ENCODE measurements at places on chromosomes 1 and 21. TPM values are rescaled to one million over a fixed set of nuclear protein-coding genes. Genes with fewer than 3 reads are reported as not detected.

The TMEM82 gene
- total RNA-seq = not detected

The ACTL8 gene
- not detected for total RNA-seq

The TESK2 gene
- total RNA-seq = 0.97 TPM

DNA sequence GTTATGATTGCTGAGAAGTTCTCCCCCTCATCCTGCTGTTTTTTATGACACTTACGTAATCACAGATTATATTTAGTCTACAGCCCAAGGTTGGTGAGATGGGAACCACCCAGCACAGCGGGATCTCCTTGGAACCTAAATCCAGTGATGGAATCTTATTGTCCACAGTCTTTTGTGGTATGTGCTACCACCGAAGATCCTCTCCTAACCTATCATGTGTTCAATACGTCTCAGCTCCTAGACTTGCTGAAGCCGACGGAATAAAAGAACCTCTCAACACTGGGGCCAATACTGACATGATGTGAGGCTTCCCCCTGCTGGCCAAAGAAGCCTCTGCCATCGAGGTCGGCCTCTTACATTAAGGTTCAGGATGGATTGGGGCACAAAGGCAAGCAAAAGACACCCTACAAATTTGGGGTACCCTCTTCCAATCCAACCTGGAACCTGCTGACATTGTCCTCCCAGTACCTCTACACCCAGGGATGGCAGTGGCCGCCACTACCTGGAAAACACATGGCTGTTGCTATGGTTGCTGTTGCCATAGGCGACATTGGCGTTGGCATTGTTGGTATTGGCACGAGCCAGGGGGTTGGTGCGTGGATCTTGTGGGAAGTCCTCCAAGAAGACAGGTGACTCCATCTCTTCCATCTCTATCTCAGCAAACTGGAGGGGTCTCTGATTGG lies 19.4 kb upstream of the KIF21B start:
- DNase-seq = peak; percentile 52

DNA sequence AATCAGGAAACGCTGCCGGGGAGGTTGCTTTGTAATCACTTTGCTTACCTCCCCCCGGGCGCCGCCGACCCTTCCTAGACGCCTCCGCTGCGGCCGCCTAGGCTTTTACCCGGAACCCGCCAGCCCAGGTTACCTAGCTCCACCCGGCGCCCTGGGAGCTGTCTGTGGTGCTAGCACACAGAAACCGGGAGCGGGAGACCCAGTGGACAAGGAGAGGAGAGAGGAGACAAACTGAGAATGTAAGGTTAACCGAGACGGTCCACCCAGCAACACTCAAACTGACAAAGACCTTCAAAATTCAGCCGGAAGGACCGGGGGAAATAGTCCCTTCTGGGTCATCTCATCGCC lies 9.8 kb downstream of the BARHL2 start:
- DNase-seq = no peak

The CA14 gene
- not detected for total RNA-seq

- peak; percentile 58 for DNase-seq
Measured at GRCh38 chr1:157963713-157964112, 29.7 kb upstream of the KIRREL1 start.

- DNase-seq = no peak
Measured at GRCh38 chr1:158024737-158025136, 31.3 kb downstream of the KIRREL1 start.

DNA sequence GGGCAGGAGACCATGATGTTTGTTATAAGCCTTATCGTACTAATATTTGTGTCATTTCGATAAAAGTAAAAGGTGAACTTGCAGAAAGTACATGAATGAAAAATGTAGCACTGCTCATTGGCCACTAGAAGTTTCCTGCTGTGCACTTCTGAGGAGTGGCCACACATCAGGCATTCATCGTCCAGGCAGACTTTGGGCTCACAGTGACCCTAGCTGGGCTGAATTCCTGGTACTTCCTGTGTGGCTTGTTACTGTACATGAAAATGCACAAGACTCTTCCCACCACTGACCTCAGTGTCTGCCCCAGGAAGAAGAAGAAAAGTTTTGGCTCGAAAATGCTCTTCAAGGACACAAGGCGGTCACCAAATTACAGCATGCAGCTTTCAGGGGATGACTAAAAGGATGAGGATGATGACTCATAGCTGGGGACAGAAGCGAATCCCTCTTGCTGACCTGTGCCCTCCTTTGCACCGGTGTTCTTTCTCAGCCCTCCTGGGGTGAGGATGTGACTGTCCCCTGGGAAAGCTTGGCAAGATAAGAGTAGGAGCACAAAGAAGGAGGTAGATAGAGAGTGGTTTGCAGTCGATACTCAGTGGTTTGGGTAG lies 252.4 kb upstream of the KAZN start:
- DNase-seq = no peak

The UBE2U gene
- total RNA-seq = not detected

- DNase-seq = no peak
Measured at GRCh38 chr1:226216056-226216455, 7.4 kb upstream of the MIXL1 start.

The BTG2 gene
- total RNA-seq = 16.9 TPM

- DNase-seq = no peak
Measured at GRCh38 chr1:1528301-1529267, 11.8 kb downstream of the TMEM240 start.

The NBPF4 gene
- not detected for total RNA-seq

The ITGB3BP gene
- total RNA-seq = 17.8 TPM

The CLSTN1 gene
- 131 TPM for total RNA-seq

The LIPI gene
- not detected for total RNA-seq

DNA sequence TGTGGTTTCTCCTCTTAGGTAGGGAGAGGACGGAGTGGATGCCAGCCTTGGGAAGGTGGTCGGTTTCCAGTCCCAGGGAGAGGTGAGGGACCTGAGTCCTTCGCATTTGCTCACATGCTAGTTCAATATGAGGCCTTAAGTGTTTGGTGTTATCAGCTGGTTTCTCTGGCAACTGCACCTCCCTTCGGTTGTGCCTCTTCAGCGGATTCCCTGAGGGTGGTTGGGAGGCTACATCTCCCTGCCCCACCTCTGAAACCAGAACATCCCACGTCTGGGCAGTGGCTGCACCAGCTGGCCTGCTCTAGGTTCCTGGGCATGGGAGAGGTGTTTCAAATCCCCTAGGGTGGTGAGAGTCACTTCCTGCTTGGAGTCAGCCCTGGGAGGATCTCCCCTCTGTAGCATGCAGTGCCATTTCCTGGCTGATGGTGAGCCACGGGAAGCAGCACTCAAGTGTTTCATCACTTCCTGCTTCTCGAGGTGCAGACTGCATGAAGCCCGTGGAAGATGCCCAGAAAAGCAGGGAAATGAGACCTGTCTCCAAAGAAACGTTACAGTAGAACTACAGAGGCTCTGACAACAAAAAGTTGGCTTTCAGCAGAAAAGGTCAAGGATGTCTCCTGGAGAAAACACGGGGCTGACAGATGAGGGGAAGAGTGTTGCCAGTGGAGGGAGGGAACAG lies 4.5 kb downstream of the TMEM125 start:
- peak; percentile 11 for DNase-seq

- no peak for DNase-seq
Measured at GRCh38 chr1:212746546-212746945, 45.0 kb downstream of the NSL1 start.

- peak; percentile 12 for DNase-seq
Measured at GRCh38 chr1:47997289-47998200, at the start of gene TRABD2B. Gene TRABD2B (minus strand): TSS chr1:47997385.

DNA sequence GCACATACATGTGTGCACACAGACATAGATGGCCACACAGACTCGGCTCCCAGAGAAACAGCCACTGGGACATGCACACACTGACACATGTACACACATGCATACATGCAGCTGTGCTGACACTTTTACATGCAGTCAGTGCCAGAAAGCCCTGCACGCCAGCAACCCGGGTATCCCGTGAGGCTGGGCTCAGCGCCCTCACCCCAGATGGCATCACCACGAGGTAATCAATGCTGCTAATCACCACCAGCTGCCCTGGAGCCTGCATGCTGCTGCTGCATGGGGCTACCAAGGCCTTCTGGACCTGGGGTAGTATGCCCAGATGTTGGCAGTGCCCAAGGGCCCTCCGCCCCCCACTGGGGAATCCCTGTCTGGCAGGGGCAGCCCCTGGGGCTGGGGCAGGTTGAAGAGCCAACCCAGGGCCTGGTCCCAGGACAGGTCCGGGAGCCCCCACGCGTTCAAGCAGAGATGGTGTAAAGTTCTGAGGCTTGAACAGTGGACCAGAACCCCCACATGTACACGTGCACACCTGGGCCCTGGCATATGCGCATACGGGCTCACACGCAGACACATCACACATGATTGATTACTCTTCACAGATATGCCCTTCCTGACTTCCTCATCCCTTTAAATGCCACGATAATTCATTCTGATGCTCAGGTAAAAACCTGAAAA lies 2.7 kb upstream of the COL16A1 start:
- no peak for DNase-seq

The SPRR2F gene
- not detected for total RNA-seq

DNA sequence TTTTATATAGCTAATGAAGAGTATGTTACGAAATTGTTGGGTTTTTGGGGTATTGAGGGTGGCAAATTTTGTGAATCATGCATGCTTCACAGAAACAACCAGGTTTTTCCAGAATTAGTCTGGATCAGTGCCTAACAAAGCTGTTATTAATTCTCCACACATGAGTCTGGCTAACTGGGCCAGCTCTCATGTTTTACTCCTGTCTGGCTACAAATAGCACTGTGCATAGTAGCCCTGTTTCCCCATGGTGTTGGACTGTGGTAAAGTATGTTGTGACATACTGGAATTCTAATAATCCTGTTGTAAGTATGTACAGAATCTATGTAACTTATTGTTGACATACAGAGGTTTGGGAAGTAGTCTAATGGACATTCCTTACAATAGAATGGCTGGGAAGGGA lies 35.8 kb downstream of the S100B start:
- no peak for DNase-seq

DNA sequence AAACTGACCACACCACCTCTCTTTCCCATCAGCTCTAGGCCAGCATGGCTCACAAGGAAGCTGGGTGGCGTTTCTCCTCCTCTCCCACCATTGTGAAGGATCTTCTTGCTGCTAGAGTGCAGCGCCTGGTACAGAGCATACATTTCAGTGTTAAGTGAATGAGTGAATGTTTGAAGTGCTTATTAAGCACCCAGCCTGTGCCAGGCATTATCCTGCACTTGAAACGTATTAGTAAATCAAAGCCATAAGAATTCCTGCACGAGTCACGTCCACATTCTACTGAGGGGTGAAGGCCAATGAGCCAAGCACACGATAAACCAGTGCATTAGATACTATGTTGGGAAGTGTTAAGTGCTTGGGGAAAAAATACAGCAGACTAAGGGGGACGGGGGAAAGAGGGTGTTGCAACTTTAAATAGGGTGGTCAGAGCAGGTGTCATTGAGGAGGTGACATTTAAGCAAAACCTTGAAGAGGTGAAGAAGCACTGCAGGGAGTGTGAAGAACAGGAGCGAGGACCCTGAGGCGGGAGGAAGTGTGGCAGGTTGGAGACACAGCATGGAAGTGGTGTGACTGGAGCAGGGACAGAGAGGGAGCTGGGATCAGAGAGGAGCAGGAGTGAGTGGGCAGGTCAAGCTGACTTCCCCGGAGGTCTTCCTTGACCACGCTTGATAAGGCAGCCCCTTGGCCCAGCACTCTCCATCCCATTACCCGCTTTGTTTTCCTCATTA lies 48.5 kb upstream of the LRRN2 start:
- DNase-seq = no peak

- DNase-seq = no peak
Measured at GRCh38 chr21:29920938-29921337, 18.9 kb downstream of the GRIK1 start.

The COA7 gene
- 19.3 TPM for total RNA-seq

GRCh38 chr21:27761623-27762022 lies 794.7 kb upstream of the ADAMTS5 start:
- DNase-seq = no peak

The FAM167B gene
- 1.5 TPM for total RNA-seq

- DNase-seq = no peak
Measured at GRCh38 chr1:10818262-10819197, 22.1 kb upstream of the CASZ1 start.

DNA sequence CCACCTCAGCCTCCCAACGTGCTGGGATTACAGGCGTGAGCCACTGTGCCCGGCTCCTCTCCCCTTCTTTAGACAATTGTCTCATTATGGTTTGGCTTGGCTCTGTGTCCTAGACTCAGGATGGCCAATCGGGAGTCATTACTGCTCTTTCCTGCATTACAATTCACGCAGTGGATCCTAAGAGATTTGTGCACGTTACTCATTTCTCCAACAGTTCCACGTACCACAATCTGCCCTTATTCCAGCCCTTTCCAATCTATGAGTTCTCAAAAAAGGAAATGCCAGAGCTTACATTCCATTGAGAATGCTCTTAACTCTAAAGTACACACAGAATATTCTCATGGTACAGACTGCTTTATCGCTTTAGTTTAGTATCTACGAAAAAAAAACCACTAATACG lies 357.0 kb downstream of the GPATCH2 start:
- no peak for DNase-seq

DNA sequence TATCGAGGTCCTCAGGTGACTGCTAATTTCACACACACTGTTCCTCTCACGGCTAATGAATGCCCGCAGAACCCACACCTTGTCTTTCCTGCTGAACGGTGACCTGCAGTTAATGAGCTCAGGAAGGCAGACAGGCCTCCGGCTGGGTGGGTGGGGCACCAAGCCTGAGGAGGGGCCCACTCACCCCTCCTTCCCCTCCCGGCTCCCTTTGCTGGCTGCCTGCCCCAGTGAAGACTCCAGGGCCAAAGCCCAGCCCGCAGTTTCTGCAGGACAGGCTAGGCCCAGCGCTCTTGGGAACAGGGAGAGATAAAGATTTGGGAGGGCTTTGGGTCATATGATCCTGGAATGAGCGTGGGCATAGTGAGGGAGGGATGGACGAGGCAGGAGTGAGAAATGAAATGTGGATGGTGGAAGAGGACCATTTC lies 26.4 kb downstream of the FOXO6 start:
- peak; percentile 21 for DNase-seq

DNA sequence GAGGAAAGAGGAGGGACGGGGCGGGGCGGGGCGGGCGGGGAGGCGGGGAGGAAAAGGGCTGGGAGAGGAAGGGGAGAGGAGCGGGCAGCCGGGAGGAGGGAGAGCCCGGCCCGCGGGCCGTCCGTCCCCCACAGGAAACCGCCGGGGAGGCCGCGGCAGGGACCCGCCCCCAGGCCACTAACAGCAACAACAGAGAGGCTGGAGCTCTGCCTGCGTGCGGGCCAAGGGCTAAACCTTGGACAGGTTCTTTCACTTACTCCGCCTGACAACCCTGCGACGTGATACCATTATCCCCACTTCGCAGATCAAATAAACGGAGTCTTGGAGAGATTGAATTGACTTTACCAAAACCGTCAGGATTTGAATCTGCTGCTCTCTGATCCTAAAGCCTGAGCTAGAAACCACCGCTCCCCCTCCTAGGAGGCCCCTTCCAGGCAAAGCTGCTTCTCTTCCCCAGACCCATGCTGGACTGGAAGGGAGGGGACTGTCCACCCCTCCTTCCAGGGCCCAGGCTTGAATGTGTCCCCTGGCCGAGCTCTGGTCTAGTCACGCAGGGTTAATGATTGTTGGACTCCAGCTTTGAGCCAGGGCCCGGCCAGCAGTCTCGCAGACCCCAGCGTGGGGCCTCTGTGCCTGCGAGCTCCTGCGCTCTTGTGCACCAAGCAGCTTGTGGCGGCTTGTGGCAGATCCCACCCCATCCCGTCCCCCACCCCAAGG lies at the start of gene EVA1B:
Gene EVA1B, minus strand, starts transcription at position 10 of the 717 bp plus-strand sequence. CDS start 608 bp downstream, outside the sequence.
- DNase-seq = peak; percentile 59

The CLCA4 gene
- not detected for total RNA-seq

The TRIM67 gene
- total RNA-seq = not detected

The NBL1 gene
- 191 TPM for total RNA-seq

- DNase-seq = peak; percentile 36
Measured at GRCh38 chr1:182869241-182869666, 30.1 kb downstream of the DHX9 start.

The CYP4B1 gene
- not detected for total RNA-seq

Measured in HFFc6 (cell line).